ENCODE measurements at places on chromosomes 4 and X. TPM values are rescaled to one million over a fixed set of nuclear protein-coding genes. Genes with fewer than 3 reads are reported as not detected.
A peak's percentile ranks its signal among the peaks of the same experiment; 100 is the strongest.

Gene ZFX
- 34.1 TPM for total RNA-seq

Gene TNMD
- not detected for total RNA-seq

Gene PCGF3
- total RNA-seq, result 69.2 TPM

Gene TREX2
- total RNA-seq, result 1.9 TPM

Gene EPHA5
- 1.3 TPM for total RNA-seq

Gene NHS
- 1.1 TPM for total RNA-seq

DNA sequence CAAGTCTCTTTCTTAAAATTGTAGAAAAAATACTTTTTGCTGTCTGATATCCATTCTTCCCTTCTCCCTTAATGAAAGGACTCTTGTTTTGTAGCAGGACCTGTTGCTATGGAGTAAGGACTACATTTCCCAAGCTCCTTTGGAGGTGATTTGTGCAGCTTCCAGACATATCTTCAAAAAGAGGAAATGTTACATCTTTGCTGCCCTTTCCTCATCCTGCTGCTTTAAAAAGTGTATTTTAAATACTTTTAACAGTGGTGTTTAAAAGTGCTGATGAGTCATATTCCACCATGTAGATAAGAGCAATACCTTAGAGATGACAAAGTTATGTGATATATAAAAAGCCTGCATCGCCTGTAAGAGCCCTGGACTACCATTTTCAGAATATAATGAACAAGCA, 98.7 kb downstream of the CFAP299 start:
- no peaks in the 10 kb centered on the region for H3K4me1 ChIP-seq
- H3K27ac ChIP-seq, result no peak overlapping the region
- H3K4me3 ChIP-seq, result no peak overlapping the region
- no peak for DNase-seq
- H3K27me3 ChIP-seq, result no peaks in the 10 kb centered on the region

DNA sequence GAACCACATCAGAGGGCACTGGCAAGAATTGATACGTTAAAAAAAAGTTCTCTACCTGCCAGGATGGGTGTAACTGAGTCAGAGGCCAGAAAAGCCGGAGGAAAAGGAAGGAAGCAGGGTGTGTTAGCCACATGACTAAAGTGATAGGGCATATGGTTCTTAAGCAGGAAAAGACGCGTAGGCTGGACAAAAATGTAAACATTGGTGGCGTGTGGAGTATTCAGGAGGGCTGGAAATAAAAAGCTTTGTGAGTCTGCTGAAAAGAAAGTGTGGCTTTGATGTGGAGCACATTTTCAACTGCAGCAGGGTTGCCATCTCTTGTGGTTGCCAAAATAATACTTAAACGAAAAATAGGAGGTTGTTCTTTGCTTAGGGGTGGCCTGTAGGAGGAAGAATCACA, 186.5 kb upstream of the RPL34 start:
- H3K4me1 ChIP-seq, result no peaks in the 10 kb centered on the region
- H3K36me3 ChIP-seq, result no peaks in the 10 kb centered on the region
- H3K27ac ChIP-seq, result no peak overlapping the region
- no peak overlapping the region for H3K4me3 ChIP-seq
- no peak for DNase-seq

DNA sequence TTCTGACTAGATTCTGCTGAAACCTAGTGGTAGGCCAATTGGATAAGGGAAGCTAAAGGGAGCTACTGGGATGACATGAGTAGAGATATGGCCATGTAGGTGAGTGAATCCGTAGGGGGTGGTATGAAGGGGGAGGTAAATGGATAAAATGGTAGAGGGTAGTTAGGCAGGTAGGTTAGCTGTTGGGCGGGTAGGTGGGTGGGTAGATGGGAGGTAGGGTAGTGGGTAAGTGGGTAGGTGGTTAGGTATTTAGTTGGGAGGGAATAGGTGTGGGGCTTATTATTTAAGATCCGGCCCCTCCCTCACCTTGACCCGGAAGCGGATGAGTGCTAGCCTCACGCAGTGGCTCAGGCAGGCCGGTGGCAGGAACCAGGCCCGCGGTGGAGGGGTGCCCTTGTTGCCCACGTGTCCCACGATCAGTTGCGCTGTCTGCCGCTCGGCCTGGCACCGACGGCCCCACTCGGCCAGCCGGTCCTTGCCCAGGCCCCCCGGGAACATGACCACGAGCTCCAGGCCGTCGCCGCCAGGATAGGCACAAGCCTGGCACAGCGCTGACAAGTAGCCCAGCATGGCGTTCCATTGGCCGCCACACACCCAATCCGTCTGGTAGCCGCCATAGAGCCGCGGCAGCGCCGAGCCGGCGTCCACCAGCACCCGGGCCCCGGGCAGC, 725 bp downstream of the FAM120C start:
- H3K27me3 ChIP-seq, result no peaks in the 10 kb centered on the region
- H3K4me1 ChIP-seq, result peaks cover 41% of the 10 kb centered on the region
- no peaks in the 10 kb centered on the region for H3K36me3 ChIP-seq
- peak overlapping the region; percentile 68 for H3K27ac ChIP-seq

- no peaks in the 10 kb centered on the region for H3K27me3 ChIP-seq
- H3K27ac ChIP-seq, result no peak overlapping the region
- no peak for DNase-seq
- H3K4me1 ChIP-seq, result peaks cover 12% of the 10 kb centered on the region
- H3K4me3 ChIP-seq, result no peak overlapping the region
These were observed 2.3 kb downstream of the NOX1 start for GRCh38 chrX:100871594-100872560.

DNA sequence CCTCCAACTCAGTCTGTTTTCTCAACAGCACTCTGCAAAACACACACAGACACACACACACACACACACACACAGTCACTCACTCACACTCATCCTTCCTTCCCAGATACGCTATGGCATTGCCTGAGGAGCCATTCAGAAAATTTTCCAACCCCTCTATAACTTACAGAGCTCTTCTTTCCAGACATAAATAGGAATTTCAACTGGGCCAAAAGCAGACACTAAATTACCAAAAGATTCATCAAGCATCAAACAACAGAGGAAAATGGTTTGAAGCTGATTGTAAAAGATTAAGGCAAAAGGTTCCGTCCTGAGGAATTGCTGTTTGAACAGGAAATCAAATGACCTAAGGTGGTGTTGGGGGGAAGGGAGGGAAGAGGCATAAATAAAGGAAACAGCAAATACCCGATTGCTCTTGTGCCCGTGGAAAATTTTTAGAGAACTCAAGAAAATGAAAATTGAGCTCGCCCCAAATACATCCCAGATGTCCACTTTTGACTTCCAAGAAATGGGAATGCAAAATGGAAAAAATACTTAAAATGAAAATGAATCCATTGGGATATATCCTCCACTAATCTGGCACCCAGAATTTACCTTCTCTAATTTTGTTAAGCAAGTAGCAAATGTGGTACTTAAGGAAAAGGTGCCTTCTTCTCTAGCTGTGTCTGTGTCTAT, 183.6 kb downstream of the QDPR start:
- no peaks in the 10 kb centered on the region for H3K36me3 ChIP-seq
- H3K27ac ChIP-seq, result no peak overlapping the region
- peaks cover 21% of the 10 kb centered on the region for H3K4me1 ChIP-seq
- no peaks in the 10 kb centered on the region for H3K27me3 ChIP-seq

- no peaks in the 10 kb centered on the region for H3K36me3 ChIP-seq
- no peaks in the 10 kb centered on the region for H3K27me3 ChIP-seq
- DNase-seq, result no peak
These were observed 125.7 kb downstream of the CLCN4 start for GRCh38 chrX:10282490-10282889.

GRCh38 chr4:13777341-13777740, 149.8 kb upstream of the BOD1L1 start:
- H3K27ac ChIP-seq, result no peak overlapping the region
- H3K27me3 ChIP-seq, result no peaks in the 10 kb centered on the region
- no peaks in the 10 kb centered on the region for H3K36me3 ChIP-seq
- DNase-seq, result no peak
- no peak overlapping the region for H3K4me3 ChIP-seq
- no peaks in the 10 kb centered on the region for H3K4me1 ChIP-seq

DNA sequence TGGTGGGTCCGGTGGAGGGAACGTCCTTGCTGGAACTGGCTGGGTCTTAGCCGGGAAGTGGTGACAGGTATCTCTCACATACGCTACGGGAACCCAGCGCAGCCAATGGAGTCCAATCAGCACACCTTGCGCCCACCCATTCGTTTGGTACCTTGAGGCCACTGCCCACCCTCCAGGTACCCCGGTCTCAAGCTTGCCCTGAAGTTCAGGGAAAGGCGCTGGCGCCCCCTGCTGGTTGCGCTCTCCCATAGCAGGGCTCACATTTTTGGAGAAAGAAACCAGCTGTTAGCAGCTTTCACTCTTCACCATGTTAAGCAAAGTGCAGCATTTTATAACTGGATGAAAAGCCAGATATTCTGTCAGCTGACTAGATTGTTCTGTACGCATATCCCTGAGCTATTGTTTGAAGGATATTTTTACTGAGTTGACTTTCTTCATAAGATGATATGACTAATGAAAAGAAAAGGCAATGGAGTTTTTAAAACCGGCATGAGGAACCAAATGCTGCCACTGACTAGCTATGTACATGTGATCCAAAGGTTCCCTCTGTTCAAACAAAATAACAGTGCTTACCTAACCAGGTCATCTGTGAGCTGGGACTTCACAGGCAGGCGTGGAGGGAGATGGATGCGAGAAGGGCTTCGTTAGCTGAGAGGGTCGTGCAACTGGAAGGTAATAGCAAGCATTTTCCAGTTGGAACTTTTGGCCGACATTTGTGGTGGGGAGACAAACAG, 43.7 kb downstream of the OTOP1 start:
- H3K36me3 ChIP-seq, result no peaks in the 10 kb centered on the region
- H3K4me1 ChIP-seq, result no peaks in the 10 kb centered on the region
- no peak overlapping the region for H3K4me3 ChIP-seq

- H3K27ac ChIP-seq, result peak overlapping the region; percentile 61
- DNase-seq, result peak; percentile 69
- peaks cover 12% of the 10 kb centered on the region for H3K4me1 ChIP-seq
These were observed 11.3 kb downstream of the ARL13A start for GRCh38 chrX:100980608-100981497.

- no peak overlapping the region for H3K4me3 ChIP-seq
- peak overlapping the region; percentile 74 for H3K27ac ChIP-seq
- peaks cover 26% of the 10 kb centered on the region for H3K4me1 ChIP-seq
- no peaks in the 10 kb centered on the region for H3K36me3 ChIP-seq
These were observed 107.2 kb downstream of the GASK1B start for GRCh38 chr4:158065603-158066002.

GRCh38 chrX:12580548-12580947, 210.7 kb upstream of the PRPS2 start:
- H3K36me3 ChIP-seq, result no peaks in the 10 kb centered on the region
- no peaks in the 10 kb centered on the region for H3K27me3 ChIP-seq
- DNase-seq, result no peak
- H3K27ac ChIP-seq, result no peak overlapping the region
- no peaks in the 10 kb centered on the region for H3K4me1 ChIP-seq
- no peak overlapping the region for H3K4me3 ChIP-seq

GRCh38 chrX:136126872-136127406, 20.4 kb upstream of the FHL1 start:
- no peak for DNase-seq
- H3K27ac ChIP-seq, result no peak overlapping the region
- H3K4me1 ChIP-seq, result no peaks in the 10 kb centered on the region
- no peaks in the 10 kb centered on the region for H3K27me3 ChIP-seq
- no peak overlapping the region for H3K4me3 ChIP-seq

DNA sequence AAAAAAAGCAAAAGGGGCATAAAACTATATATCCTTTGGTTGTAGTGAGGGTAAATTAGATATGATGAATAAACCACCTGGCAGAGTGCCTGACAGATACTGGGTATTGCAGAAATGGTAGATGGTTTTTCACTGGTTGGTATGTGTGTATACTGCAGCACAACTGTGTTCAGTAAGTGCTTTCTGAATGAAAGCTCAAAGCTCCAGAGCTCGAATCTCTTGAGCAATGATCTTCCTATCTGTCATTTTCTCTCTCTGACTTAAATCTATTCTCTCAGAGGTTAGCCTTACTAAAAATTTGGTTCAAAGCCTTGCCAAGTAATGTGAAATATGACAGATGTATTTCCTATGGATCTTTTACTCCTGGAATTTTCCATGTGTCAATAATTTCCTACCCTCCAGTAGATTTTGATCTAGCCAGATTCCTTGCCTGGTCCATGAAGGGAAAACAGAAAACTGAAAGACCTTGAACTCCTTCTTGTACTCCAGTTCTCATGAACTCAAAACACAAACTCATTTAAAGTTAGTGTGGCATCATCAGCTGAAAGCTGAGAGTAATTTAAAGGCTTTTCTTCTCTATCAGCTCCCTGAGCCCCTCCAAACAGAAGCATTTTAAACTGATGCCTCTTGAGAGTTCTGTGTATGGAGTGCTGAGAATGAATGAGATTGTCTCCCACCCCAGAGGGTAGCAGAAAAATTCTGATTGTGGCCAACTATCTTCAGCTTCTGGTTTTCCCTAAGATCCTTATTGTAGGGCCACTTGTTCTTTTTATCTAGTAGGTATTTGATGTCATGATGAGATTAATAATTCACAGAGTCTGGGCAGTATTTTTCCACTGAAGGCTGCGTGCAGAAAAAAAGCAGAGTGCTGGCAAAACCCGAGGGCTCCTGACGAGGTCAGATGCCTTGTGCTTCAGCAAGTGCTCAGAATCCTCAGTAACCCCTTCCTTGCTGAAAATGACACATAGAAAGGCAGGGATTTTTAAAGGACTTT, 363.4 kb upstream of the BOD1L1 start:
- no peaks in the 10 kb centered on the region for H3K4me1 ChIP-seq
- no peak overlapping the region for H3K4me3 ChIP-seq
- H3K27ac ChIP-seq, result no peak overlapping the region
- DNase-seq, result no peak
- H3K27me3 ChIP-seq, result no peaks in the 10 kb centered on the region
- H3K36me3 ChIP-seq, result no peaks in the 10 kb centered on the region

DNA sequence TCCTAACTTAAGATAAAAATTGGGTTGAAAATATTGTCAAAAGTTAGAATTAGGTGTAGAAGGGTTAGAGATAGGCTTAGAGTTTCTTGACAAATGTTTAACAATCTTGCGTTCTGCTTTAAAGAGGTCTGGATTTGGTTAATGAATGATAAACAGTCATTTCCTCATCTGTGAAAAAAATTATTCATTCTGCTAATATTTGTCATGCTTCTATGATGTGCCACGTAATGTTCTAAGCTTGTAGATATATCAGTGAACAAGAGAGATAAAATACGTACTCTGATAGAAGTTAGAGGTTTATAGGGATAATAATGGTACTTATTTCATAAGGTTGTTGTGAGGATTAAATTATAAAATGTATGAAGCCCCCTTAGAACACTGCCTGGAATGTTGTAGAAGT, 443.0 kb upstream of the GALNT7 start:
- no peaks in the 10 kb centered on the region for H3K27me3 ChIP-seq
- no peak overlapping the region for H3K4me3 ChIP-seq
- no peak for DNase-seq
- H3K36me3 ChIP-seq, result no peaks in the 10 kb centered on the region
- no peak overlapping the region for H3K27ac ChIP-seq
- H3K4me1 ChIP-seq, result no peaks in the 10 kb centered on the region

DNA sequence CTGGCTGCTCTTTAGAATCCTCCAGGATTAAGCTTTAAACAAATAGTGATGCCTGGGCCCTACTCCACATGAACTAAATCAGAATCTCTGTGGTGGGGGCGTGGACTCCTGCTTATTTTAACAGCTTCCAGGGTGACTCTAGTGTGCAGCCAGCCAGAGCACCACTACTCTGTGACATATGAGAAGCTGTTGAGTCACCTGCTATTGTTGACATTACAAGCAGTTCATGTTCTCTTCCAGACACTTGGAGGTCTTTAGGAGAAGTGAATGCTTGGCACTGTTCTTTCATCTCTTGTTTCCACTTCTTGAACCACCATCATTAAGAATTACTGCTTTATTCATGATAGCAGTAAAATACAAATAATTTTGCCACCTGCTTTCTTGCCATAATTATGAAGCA, 426 bp upstream of the C4orf51 start:
- peaks cover 10% of the 10 kb centered on the region for H3K4me1 ChIP-seq
- H3K27ac ChIP-seq, result peak overlapping the region; percentile 13
- no peaks in the 10 kb centered on the region for H3K36me3 ChIP-seq
